Activated T-helper 1 cell treated with Interleukin-2 at 50 U/mL for 16 hours (primary cell): ENCODE measurements at places on chromosomes 2 and 18.

- DNase-seq: no peak
Observed at GRCh38 chr2:28173377-28173776, 219.3 kb upstream of the FOSL2 start.

GRCh38 chr2:215917953-215918620, 95.3 kb downstream of the MREG start:
- no peak for DNase-seq

GRCh38 chr18:4450065-4450658, 4.9 kb downstream of the DLGAP1 start:
- no peak for DNase-seq

DNA sequence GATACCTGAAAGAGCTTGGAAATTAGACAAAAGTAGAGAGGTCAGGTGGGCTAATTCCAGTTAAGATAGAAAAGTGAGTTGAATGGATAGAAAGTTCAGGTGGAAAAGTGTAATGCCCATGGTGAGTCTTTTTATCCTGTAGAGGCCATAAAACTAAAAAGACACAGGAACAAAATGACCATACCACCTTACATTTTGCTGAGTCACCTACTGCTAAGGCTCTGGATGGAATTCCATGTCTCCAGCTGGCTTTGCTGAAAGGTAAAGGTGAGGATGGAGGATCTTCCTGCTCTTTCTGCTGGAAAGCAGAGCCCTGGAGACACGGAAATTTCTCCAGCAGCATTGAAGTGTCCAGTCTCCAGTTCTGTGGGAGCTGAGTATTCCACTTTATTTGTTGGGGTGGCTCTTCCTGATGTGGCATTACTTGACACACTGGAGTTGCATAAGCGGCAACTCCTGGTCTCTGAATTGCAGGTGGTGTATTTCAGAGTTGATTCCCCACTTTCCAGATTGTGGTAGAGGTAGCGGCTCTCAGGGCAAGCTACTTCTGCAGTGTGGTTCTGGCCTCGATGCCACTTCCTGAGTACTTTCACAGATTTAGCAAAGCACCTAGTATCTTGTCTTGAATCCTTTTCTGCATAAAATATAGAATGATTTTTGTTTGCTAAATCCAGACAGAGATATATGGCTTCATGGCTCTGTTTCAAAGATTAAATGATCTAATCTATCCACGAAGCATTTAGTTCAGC, 10.7 kb downstream of the IL1RL2 start:
- no peak for DNase-seq
